ENCODE measurements at places on chromosomes 12 and 14.

- no peak for DNase-seq
These were observed 87.9 kb upstream of the PRICKLE1 start for GRCh38 chr12:42677461-42677860.

- DNase-seq = no peak
These were observed 13.7 kb upstream of the MED13L start for GRCh38 chr12:116291218-116291617.

DNA sequence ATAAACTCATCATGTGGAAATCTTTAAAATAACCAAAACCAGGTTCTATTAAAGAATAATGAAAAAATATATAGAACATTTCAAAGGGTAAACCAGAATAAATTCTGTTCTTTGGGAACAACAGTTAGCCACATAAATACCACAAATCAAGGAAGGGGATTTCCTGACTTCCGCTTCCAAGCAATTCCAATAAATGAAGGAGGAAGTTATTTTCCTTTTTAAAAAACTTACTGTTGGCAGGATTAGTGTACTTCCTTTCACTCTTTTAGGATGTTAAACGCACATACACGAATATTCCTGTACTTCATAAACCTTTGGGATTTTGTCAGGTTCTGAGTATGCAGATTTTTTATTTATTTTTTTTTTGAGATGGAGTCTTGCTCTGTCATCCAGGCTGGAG, 13.7 kb upstream of the LIMA1 start:
- no peak for DNase-seq

- DNase-seq = no peak
These were observed 339.0 kb downstream of the CACNA1C start for GRCh38 chr12:2391740-2392331.

- no peak for DNase-seq
These were observed 454.1 kb upstream of the FLRT2 start for GRCh38 chr14:85075694-85076476.

DNA sequence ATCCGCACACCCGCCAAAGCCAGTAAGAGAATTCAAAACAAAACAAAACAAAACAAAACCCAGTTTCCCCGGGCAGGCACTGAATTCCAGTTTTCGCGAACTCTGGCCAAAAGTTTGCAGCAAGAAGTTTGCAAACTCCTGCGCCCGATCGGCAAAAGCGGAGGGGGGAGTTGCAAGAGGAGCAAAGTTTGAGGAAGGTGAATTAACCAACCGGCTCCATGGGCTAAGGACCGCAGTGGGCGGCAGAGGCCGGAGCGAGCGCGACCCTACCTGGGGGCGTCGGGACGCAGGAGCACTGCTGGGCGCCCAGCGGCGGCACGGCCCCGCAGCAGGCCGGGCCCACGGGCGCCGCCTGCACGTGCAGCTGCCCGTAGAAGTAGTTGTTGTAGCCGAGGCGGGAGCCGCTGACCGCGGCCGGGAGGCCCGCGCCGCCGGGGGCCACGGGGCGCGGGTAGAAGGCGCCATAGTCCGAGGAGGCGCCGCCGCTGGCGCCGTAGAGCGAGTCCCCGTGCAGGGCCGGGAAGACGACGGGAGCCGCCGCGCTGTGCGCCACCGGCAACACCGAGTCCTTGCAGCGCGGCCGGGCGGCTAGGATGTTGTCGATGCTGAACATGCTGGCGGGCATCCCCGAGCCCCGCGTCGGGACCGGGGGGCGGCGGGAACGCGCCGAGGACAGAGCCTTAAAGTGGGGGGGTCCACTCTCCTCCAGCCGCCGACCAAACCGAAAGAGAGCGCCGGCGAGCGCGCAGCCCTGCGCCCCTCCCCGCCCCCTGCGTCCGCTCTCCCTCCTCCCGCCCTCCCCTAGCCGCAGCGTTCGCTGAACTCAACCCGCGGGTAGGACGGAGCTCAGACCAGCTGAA, at the start of gene GSC:
GSC (minus strand) TSS at position 723 of the 860 bp plus-strand sequence; CDS start at position 625, 98 bp downstream.
- peak; percentile 57 for DNase-seq

DNA sequence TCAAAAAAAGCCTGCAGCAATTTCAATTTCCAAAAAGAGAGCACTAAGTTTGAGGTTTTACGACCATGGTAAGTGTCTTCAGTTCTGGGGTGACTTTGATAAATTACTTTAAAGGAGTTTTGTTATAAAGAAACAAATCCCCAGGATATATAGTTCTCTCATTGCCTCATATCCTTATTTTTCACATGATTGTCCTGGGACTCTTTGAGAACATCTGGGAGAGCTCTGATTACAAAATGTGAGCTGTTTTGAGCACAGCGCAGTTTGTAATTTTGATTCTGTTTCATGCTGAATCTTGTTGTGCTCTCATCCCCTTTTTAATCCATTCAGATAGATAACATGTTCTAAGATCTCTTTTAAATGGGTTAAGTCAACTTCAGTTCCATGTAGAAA, 67.7 kb upstream of the DCN start:
- DNase-seq = no peak

- no peak for DNase-seq
These were observed 5.2 kb downstream of the PPM1A start for GRCh38 chr14:60254176-60254575.

DNA sequence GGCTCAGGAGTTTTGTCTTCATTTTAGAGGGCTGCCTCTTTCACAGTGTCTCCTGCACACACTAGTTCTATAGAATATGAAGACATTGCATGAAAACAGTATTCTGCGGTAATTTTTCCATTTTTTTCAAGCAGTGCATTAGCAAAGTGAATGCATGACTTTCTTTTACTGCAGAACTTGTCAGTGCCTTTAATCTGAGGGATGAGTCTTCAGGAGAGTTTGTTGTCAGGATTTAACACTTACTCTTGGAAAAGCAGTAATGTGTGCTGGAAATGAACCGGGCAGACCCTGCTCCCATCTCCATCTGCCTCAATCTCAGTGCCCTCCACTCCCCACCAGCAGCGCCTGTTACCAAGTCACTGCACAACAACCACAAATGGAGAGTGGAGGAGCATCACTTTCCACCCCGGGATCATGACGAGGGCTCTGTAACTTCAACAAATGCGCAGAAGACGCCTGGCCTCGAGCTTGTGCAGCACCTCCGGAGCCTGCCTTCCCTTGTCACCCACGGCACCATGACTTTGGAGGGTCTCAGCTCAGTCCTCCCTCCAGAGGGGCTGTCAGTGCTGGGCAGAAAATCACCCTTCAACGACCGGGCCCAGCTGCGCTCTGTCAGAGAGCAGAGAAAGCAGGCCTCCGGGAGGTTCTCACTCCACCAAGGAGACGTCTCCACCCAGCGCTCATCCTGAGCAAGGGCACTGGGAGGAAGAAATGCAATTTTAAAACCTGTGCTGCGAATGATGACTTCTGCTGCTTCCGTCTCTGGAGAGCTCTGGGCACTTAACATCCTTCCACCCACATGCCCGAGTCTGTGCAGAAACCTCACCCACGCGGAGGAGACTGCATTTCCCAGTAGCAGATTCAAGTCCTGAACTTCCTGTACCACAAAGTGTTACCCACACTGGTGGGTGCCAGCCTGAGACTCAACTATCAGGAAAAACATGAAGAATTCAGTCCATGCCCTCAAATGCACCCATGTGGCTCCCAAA, 255.7 kb downstream of the ADGRD1 start:
- no peak for DNase-seq

DNA sequence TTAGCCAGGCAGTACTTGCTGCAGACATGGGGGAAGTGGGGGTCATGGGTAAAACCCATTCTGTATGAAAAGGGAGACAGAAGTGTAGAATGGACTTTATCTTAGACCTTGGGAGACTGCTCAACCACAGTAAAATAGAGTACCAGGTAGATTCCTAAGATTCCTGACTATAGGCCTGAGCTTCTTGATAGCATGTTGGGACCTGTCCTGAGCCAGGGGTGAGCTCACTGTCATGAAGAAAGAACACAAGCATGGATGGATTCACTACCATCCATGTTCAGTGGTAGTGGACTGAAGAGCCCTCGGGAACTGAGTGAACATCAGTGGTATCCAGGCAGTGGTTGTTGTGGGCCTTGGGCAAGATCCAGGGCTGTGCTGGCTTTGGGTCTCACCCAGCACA, 1003.8 kb downstream of the TMTC2 start:
- no peak for DNase-seq

- no peak for DNase-seq
These were observed 63.5 kb downstream of the LLPH start for GRCh38 chr12:66066929-66067523.

DNA sequence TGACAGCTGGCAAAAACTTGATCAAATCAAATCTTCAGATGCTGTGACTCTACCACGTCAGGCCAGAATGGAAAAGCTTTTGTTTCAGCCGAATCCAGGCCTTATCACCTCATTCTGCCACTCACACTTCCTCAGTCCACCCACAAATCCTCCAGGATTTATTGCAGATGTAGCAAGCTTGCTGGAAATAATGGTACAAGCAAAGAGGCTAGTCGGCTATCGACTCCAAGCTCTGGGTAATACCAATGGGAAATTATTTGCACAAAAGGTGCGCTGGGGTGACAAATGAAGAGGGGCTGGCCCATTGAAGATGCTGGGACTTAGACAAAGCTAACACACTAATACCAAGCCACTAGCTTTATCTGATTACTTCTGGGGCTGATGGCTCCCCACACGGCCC, 250.5 kb downstream of the ASCL1 start:
- no peak for DNase-seq

DNA sequence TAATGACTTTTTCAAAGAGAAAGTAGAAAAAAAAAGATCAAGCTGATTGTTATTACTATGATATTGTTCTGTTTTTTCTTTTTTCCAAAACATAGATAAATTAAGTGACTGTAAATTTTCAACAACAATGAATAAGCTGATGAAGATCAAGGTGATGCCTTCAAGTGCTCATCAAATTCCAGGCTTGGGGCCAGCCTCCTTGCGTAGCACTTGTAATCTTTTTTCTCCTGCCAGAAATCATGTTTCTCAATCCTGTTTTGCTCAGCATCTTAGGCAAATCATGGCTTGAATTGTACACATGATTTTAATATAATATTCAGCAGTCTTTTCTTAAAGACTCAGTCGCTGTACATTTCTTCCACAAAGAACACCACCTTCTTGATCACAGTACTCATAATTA, 333.2 kb downstream of the NPAS3 start:
- DNase-seq = no peak

GRCh38 chr12:52526511-52526951, 6.3 kb upstream of the KRT5 start:
- no peak for DNase-seq

DNA sequence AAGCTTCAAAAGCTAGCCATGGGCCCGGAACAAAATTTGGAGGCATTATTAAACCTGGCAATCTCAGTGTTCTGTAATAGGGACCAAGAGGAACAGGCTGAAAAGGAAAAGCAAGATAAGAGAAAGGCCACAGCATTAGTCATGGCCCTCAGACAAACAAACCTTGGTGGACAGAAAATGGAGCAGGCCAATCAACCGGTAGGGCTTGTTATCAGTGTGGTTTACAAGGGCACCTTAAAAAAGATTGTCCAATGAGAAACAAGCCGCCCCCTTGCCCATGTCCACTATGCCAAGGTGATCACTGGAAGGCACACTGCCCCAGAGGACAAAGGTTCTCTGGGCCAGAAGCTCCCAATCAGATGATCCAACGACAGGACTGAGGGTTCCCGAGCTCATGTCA, 653.9 kb upstream of the TMEM132C start:
- DNase-seq = no peak

DNA sequence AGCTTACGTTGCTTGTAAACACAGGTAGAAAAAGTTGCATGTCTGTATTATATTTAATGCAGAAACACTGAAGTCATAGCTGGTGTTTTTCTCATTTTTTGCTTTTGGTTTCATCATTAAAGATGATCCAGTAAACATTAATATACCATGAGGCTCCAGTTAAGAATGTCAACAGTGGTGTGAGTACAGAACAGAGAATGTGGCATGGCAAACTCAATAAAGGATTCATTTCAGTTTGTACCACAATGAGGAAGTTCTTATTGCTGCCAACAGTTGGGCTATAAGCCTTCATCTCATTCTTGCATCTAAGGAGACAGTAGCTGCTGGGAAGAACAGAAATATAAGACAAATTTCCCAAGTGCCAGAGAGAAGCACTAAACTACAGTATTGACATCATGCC, 72.1 kb upstream of the ST8SIA1 start:
- DNase-seq = no peak

- DNase-seq = peak; percentile 64
These were observed 92.7 kb downstream of the ITPK1 start for GRCh38 chr14:93023039-93023438.

DNA sequence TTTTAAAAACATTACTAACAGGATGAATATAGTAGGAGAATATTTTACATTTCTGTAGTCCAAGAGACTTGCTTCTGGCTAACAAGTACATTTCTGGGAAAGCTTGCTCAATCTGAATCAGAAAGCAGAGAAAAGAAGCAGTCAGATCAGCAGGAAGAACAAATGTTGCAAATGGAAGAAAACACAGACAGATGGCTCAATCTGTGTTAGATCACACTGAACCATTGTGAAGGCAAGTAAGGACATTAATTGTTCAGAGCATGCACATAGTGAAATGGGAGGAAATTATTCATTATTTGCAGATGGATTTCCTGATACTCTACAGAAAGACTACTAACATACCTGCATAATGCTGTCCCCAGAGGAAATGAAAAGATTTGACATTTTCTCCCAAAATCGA, 65.2 kb upstream of the CNOT2 start:
- DNase-seq = no peak

DNA sequence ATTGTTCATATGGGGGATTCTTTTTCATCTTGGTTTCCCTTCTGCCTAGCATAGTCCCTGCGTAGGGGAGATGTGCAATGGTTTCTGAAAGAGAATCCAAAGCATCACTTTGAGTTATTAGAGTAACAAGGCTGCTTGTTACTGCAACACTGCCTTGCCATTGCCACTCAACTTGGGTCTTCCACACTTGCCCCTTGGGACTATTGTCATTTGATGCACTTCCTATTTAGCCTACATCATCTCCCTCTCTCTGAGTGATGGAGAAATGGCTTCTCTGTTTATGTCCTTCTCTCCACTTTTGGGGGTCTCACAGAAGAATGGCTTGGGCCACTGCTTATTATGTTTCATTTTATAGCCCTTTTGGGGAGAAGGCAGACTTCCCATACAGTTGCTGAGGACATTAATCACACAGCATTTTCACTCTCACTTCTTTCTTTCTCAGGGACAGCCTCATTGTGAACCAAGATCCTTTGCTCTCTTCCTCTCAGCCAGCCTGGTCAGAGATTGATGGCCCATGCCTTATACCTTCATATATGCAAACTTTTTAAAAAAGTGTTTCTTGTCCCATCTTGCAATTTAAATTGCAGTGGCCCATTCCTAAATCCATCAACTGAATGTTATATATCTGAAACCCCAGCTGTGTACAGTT, 50.8 kb upstream of the POC1B start:
- DNase-seq = no peak

DNA sequence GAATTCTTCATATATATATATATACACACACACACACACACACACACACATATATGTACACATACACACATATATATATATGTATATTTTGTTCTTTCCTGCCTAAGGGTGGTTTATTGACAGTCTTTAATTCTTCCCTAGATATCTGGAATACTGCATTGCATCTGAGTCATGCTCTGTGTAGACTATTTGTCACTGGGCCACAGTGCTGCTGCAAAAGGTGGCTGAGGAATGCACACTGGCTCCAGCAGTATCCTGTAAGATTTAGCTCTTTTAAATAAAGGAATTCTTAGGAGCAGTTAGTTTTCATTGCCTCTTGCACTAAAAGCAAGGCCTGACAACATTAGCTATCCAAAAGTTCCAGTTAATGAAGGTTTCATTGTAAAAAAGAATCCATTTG, 200.9 kb downstream of the APAF1 start:
- DNase-seq = no peak

GRCh38 chr12:63995512-63995911, 151.0 kb downstream of the SRGAP1 start:
- no peak for DNase-seq

- DNase-seq = peak; percentile 57
These were observed 32.4 kb downstream of the AK7 start for GRCh38 chr14:96424109-96424989.

GRCh38 chr12:106329231-106329982, 26.9 kb downstream of the TCP11L2 start:
- no peak for DNase-seq

Data from A549 (cell line).